ENCODE measurements at places on chromosomes 5 and 9.

- peak; percentile 69 for DNase-seq
These were observed 513.1 kb downstream of the PDE4D start for GRCh38 chr5:59380350-59380951.

- DNase-seq: no peak
These were observed 70.3 kb downstream of the ZNF366 start for GRCh38 chr5:72436796-72437471.

DNA sequence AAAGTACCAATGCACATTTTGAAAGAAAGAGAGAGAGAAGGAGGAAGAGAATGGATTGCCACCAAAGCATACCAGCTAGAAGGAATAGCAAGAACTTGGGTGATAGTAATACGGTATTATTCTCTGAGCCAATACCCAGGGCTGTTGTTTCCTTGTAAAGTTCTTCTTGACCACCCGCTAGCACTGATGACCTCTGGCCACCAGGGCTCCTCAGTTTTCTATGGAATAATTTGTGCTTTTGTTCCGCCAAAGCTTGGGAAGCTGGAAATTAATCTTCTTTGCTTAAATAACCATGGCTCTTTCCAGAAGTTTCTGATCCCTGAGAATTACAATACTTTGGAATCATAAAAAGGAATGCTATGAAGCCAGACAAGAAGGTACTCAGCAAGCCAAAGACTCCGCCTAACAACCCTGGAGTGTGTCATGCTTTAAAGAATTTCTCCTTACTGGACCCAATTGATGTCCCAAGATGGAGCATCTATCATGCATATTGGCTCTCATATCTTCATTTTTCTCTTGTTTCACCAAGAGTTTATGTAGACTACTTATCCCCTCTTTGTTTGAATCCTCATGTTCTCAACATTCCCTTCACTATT lies 29.8 kb downstream of the OR2K2 start:
- no peak for DNase-seq

GRCh38 chr5:153713943-153714342 lies 223.5 kb downstream of the GRIA1 start:
- no peak for DNase-seq

- peak; percentile 35 for DNase-seq
These were observed 28.0 kb downstream of the TEX10 start for GRCh38 chr9:100324594-100325200.

- no peak for DNase-seq
These were observed 566 bp upstream of the ALDH7A1 start for GRCh38 chr5:126595486-126596083.

GRCh38 chr9:134566936-134567335 lies 74.7 kb upstream of the COL5A1 start:
- DNase-seq: no peak

GRCh38 chr5:68739752-68740151 lies 354.1 kb upstream of the SLC30A5 start:
- DNase-seq: no peak

- DNase-seq: no peak
These were observed 133.1 kb downstream of the KCNIP1 start for GRCh38 chr5:170636801-170637477.

DNA sequence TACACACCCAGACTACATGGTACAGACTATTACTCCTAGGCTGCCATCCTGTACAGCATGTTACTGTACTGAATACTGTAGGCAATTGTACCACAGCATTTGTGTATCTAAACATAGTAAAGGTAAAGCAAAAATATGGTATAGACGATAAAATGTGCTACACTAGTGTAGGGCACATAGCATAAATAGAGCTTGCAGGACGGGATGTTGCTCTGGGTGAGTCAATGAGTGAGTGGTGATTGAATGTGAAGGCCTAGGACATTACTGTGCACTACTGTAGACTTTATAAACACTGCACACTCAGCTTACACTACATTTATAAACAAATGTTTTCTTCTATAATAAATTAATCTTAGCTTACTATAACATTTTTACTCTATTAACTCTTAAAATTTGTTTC lies 25.6 kb downstream of the ANKRD55 start:
- DNase-seq: no peak

GRCh38 chr9:122168356-122168755 lies 8.6 kb downstream of the MORN5 start:
- no peak for DNase-seq

DNA sequence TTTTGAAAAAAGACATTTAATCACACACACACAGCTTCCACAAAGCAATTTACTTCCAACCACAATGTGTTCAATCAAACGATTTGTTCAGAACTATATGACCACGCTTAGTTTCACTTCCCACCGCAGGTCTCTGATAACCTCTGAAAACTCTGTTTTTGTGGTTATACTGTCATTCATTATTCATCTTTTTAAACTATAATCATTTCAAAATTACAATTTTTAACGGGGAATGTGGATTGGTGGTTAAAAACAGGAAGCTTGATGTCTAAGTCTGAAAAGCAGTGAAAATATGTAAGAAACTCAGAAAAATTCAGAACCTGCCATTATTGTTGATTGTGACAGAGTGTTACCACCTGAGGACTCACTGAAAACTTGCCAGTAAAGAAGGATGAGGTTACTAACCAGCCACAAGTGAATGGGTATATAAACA lies 12.7 kb upstream of the TMEM174 start:
- no peak for DNase-seq

DNA sequence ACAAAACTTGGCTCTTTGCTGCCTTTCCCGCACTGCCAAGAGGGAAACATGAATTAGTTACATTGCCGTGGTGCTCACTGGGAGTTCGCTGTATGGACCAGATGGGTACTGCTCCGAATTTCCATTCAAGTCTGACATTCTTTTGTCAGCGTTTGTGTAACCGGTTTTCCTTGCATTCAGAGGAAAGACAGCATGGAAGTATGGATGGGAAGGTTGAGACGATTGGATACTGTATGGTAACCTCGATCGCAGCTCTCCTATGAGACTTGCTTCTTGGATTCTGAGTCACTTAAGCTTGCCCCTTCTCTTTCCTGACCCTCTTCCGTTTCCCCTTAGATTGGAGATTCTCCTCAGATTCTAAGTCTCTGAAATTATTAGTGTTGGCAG lies 625 bp upstream of the UBLCP1 start:
- DNase-seq: peak; percentile 47

GRCh38 chr9:111389406-111389805 lies 59.4 kb upstream of the OR2K2 start:
- DNase-seq: no peak

GRCh38 chr5:108862211-108862610 lies 114.5 kb downstream of the FER start:
- peak; percentile 19 for DNase-seq

- no peak for DNase-seq
These were observed 6.7 kb upstream of the LCN2 start for GRCh38 chr9:128142596-128142995.

DNA sequence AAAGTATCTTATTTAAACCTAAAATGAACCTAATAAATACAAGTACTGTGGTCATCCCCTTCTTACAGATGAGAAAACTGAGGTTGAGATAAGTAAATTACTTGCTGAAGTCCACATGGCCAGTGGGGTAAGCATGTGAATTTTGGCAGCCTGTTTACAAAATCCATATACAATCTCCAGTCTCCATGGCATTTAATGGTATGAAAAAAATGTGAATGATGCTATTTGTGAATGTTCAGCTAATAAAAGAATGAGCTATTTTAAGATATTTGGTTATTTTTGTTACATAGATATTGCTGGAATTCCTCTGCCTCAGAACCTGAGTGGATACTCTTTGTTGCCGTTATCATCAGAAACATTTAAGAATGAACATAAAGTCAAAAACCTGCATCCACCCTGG lies 19.3 kb upstream of the GPR150 start:
- DNase-seq: no peak

DNA sequence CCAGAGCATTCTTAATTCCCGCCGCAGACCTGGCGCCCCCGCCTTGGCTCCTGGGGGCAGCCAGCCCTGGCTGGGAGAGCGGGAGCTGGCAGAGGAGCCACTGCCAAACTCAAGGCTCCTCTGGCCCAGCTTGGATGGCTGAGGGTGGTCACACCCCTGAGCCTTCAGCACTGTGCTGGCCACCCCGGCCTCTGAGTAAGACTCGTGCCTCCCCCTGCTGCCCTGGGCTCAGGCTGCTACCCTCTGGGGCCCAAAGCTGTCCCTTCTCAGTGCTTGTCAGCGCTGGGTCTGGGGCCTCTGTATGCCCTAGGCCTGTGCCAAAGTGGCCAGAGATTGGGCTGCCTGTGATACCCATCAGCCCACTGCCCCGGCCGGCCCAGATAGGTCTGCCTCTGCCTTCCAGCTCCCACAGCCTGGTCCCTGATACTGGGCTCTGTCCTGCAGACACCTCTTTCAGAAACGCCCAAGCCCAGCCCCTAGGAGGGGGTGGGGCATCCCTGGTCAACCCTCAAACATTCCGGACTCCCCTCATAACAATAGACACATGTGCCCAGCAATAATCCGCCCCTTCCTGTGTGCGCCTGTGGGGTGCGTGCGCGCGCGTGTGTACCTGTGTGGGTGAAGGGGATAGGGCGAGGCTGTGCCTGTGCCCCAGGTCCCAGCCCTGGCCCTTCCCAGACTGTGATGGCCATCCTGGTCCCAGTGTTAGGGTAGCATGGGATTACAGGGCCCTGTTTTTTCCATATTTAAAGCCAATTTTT lies 4.4 kb upstream of the PRR7 start:
- DNase-seq: no peak

DNA sequence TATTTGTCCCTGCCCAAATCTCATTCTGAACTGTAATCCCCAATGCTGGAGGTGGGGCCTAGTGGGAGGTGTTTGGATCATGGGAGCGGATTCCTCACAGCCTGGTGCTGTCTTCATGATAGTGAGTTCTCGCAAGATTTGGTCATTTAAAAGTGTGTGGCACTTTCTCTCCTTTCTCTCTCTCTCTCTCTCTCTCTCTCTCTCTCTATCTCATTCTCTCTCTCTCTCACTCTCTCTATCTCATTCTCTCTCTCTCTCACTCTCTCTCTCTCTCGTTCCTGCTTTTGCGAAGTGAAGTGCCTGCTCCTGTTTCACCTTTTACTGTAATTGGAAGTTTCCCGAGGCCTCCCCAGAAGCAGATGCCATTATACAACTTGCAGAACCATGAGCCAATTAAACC lies 207.3 kb upstream of the NR4A3 start:
- DNase-seq: no peak

DNA sequence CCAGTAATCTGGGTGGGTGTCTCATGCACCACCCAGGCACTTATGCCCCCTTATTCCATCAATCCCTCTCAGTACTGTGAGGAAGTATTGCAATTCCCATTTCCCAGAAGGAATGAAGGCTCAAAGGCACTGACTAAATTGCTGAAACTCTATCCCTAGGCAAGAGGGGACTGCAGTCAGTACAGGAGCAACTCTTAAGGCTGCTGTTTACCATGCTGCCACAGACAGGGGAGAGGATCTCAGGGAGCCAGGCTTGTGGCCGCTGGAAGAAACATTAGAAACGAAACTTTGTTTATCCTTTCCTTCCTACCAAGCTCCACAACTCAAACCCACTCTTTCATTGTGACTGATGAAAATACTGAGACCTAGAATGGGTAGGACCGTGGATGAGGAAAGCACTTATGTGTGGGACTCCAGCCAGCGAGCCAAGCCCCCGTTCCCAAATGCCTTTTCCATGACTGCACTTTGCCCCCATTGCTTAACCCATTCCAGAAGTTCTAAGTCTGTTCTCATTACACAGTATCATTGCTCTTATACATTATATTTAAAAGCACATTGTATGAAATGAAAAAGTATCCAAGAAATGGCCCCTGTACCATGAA lies 54.3 kb downstream of the TLE1 start:
- no peak for DNase-seq
